ENCODE measurements at places on chromosomes 1 and 21.

GRCh38 chr1:230230273-230230672, 163.2 kb downstream of the GALNT2 start:
- no peak for DNase-seq

DNA sequence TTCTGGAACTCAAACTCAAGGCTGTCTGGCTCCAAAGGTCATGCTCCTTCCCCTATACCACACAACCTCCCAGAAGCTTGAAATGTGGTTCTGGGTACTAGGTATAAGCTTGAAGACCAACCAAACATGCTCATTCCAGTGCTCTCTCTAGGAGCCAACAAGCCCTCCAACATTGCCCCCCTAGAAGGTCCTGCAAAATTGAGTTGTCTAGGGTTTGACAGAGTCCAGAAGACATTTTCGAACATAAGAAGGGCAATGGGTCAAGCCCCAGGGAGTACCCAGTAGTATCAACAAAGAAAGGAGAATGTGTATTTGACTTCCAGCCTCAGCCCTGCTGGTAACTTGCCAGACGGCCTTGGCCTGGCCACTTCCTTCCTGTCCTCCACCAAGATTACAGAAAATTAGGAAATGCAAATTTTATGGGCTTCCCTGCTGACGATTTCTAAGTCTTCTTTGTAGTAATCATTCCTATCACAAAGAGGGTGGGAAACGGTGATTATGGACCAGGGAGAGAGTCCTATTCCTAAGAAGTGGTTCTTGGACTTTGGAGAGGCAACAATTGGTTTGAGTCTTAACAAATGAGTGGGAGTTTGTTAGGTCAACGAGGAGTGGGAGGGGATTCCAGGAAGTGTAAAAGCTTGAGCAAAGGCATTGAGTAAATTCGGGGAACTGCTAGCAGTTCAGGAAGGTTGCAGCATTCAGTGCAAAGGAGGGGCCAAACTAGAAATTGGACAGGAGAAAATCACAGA, 18.7 kb upstream of the SLAMF1 start:
- DNase-seq, result no peak

- no peak for DNase-seq
Measured at GRCh38 chr1:12353981-12354380, 124.2 kb downstream of the VPS13D start.

DNA sequence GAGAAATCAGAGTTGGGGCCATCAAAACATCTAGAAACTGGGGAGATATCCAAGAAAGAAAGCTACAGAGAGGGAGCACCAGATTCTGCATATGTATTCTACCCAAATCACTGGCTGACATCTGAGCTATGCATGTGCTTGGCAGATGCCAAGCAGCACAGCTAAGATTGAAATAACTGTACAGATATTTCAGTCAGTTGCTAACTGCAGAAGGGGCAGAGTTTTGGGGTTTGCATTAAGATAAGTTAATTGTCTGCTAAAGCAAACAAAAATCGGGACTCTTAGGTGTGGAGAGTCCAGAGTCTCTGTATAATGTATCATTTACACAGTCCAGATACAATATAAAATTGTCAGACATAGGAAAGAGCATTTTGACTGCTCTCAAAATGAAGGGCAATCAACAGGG, 437.1 kb downstream of the PTBP2 start:
- no peak for DNase-seq

GRCh38 chr1:236944556-236944955, 59.7 kb downstream of the MT1HL1 start:
- no peak for DNase-seq

Data from ascending aorta (tissue), 2 donors.